Transverse colon (tissue), 4 donors: ENCODE measurements at places on chromosomes 2 and 18. TPM values are rescaled to one million over a fixed set of nuclear protein-coding genes. Genes with fewer than 3 reads are reported as not detected.

GRCh38 chr2:26530696-26531095 lies 52.8 kb upstream of the OTOF start:
- H3K36me3 ChIP-seq = no peaks in the 10 kb centered on the region
- no peaks in the 10 kb centered on the region for H3K4me1 ChIP-seq
- H3K27ac ChIP-seq = no peak overlapping the region
- no peaks in the 10 kb centered on the region for H3K27me3 ChIP-seq
- H3K4me3 ChIP-seq = no peak overlapping the region

GRCh38 chr2:189657867-189658266 lies 3.4 kb upstream of the ASNSD1 start:
- no peak overlapping the region for H3K4me3 ChIP-seq
- H3K27me3 ChIP-seq = no peaks in the 10 kb centered on the region
- H3K36me3 ChIP-seq = no peaks in the 10 kb centered on the region
- H3K27ac ChIP-seq = peak overlapping the region; percentile 48

DNA sequence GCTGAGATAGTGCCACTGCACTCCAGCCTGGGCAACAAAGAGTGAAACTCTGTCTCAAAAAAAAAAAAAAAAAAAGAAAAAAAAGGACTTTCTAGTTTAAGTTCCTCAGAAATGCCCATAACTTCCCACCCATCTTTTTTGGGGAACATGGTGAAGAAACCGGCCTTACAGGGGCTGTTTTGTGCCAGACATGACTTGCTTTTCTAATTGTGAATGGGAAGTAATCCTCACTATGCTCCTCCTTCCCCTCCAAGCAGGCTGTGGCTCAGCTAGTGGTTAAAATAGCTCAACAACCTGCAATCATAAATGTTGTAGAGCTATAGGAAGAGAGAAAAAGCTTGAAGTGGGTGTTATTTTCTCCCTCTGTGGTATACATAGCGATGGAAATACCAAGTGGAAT lies 34.1 kb upstream of the OLA1 start:
- H3K27me3 ChIP-seq = peaks cover 4% of the 10 kb centered on the region
- no peaks in the 10 kb centered on the region for H3K36me3 ChIP-seq
- no peaks in the 10 kb centered on the region for H3K4me1 ChIP-seq
- no peak for DNase-seq
- no peak overlapping the region for H3K27ac ChIP-seq

The AQP4 gene
- not detected for total RNA-seq

The CABLES1 gene
- 1.5 TPM for total RNA-seq

The RAB6C gene
- total RNA-seq = 0.16 TPM

The AQP12B gene
- 0.55 TPM for total RNA-seq
